ENCODE measurements at places on chromosomes 2 and 18.

DNA sequence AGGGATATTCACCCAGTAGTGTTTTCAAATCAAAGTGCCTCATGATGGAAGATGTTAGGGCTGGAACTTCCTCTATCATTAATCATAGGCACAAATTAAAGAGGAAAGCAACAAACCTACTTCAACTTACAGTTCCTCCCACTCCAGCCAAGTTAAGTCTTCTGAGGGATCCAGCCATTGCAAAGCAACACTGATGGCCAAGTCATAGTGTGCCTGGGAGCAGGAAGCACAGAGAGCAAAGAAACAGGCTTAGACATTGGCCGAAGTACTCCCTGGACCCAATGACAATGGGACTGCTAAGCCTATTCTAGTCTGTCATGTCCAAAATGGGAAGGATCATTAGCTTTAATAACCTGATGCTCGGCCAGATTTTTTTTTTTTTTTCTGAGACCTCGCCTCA lies 7.0 kb downstream of the C2orf80 start:
- DNase-seq, result no peak

DNA sequence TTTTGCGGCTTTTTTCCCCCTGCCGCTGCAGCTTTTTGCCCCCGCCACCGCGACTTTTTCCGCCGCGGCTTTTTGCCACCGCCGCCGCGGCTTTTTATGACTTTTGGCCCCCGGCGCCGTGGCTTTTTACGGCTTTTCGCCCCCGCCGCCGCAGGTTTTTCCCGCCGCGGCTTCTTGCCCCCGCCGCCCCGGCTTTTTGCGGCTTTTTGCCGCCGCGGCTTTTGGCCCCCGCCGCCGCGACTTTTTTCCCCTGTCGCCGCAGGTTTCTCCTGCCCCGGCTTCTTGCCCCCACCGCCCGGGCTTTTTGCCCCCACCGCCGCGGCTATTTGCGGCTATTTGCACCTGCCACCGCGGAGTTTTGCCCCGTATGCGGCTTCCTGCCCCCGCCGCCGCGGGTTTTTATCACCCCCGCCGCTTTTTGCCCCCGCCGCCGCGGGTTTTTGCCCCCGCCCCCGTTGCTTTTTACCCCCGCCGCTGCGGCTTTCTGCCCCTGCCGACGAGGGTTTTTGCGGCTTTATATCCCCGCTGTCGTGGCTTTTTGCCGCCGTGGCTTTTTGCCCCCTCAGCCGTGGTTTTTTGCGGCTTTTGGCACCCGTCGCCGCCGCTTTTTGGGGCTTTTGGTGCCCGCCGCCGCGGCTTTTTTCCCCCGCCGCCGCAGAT lies 2750.9 kb downstream of the RPIA start:
- DNase-seq, result no peak

DNA sequence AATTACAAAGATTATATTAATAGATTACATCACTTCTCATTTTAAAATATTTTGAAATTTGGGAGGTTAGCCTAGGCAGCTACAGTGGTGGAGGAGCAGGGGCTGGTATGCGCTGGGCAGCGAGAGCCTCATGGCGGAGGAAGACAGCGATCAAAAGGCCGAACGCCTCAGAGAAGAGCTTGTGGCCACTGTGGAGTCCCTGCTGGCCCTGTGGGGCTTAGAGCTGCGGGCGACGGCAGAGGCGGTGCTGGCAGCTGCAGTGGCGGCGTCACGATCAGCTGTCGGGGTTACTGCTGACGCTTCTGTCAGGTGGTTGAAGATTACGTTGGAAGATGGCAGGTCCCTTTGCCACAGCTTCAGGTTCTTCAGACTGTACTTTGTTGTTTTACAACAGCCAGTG lies 87.4 kb downstream of the ROCK2 start:
- no peak for DNase-seq

- no peak for DNase-seq
Measured at GRCh38 chr2:37376421-37377186, 32.2 kb downstream of the QPCT start.

- no peak for DNase-seq
Measured at GRCh38 chr18:59833785-59834184, 66.0 kb upstream of the PMAIP1 start.

DNA sequence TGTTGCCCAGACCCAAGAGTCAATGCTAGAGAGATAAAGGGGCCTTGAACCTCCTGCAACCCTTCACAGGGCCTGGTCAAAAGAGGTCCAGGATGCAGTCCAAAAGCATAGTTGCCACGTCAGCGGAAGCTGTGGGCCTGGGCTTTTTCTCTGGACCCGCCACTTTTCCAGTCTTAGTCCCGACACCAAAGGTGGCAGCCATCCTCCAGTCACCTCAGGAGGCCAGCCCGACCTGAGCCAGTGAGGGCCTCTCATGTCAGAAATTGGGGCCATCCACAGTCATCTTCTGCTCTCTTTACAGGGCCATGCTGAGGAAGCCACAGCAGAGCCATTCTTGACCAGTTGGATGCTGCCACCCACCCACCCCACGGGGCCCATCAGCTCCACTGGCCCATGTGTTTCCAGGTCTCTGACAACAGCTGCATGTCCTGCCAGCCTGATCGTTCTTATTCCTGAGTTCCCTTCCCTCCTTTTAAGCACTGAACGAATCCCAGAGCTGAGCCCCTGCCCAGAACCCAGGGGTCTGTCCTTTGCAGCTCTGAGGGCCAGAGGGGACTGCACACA lies 34.1 kb upstream of the KLHL29 start:
- DNase-seq, result no peak

GRCh38 chr2:102122909-102123308 lies 19.6 kb upstream of the IL1R1 start:
- DNase-seq, result no peak

GRCh38 chr18:44943311-44943881 lies 262.7 kb downstream of the SETBP1 start:
- no peak for DNase-seq

- DNase-seq, result no peak
Measured at GRCh38 chr2:163595028-163595427, 140.8 kb downstream of the FIGN start.

GRCh38 chr2:289362-290089 lies 1.6 kb upstream of the ALKAL2 start:
- DNase-seq, result no peak

DNA sequence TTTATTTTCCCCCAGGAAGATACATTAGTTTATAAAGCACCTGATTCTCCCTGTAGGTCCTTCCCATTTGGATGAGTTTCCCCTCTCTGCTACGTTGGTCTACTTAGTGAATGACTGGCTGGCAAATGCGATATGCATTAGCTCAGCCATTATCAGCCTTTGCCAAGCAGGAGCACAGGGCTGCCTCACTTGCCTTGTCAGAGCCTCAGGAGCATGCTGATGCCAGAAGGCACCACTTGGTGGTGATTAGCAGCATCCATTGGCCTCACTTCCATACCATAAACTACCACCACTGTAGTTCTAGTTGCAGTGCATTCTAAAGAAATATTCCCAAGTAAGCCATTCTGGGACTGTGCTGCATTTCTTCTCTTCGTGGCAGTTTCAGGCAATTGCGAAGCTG lies 442.8 kb upstream of the CHST9 start:
- DNase-seq, result no peak

DNA sequence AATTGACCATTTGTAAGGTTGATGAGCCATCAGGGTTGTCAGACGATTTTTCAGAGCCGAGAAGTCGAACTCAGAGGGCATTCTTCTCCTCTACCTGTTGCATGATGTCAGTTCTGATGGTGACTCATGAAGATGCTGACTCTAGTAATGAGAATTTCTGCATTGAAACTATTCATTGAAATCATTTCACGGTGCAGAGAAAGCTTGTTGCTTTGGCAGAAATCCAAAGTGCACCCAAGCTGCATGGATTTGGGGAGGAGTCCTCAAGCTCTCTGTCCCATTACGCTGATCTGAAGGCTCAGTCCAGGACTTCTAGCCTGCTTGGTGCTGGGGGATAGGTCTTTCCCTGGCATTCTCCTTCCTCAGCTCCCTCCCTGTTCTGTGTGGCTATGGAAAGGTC lies 125.7 kb upstream of the PXDN start:
- no peak for DNase-seq

DNA sequence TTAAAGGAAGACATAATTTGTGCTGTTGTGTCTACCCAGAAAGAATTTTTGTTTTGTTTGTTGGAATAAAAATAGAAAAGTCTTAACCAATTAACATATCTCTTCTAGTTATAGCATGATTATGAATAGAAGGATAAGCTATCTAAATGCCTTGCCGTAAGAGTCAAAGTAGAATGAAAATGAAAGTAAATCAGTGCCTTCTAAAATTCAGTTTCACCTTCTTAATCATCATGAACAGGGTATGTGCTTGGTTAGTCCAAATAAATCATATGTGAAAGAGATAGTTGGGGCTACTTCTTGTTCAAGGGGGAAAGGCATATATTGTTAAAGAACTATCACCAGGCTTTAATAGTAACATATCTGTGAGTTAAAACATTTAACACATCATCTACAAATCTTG lies 91.5 kb downstream of the GULP1 start:
- DNase-seq, result no peak

DNA sequence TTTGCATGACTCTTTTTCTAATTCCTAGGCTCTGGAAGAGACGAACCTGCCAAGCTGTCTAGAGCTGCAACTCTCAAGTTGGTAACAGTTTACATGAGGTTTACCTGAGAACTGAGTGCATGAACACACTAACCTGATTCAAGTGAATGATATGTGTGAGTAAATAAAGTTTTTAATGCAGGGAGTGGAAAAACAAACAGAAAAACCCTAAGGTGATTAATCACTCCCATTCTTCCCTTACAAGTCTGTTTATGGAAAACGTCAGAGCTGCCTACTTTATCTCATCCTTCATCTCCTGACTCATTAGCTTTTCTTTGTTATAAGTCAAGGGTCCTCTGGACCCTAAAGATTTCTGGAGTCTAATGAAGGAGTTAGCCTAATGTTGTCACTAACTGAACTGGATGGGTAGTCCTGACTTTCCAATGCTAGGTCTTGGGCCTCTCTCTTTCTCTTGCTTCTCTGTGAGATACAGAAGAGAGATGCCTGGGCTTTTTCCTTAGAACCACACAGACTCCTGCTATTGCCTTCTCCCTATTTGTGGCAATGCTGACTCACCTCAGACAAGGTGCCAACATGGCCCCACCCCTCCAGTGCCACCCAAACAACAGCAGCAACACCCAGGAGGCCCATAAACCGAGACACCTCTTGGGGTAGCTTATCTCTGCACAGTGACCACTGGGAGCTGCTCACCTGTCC lies 952.4 kb downstream of the EPHA4 start:
- no peak for DNase-seq

- DNase-seq, result no peak
Measured at GRCh38 chr2:31232586-31232985, 1.4 kb upstream of the EHD3 start.

DNA sequence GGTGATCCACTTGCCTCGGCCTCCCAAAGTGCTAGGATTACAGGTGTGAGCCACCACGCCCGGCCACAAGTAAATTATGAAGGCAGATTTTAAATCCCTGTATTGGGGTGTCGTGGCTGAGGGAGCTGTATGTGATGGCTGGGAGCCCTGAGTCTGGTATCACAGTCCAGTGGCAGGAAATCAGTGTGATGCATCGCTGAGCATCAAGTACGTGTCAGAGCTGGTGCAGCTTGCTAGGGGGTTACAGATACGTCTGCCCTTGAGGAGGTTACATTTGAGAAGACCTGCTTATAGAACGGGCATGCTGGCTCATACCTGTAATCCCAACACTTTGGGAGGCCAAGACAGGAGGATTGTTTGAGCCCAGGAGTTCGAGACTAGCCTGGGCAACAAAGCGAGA lies 4.3 kb downstream of the ENOSF1 start:
- no peak for DNase-seq

DNA sequence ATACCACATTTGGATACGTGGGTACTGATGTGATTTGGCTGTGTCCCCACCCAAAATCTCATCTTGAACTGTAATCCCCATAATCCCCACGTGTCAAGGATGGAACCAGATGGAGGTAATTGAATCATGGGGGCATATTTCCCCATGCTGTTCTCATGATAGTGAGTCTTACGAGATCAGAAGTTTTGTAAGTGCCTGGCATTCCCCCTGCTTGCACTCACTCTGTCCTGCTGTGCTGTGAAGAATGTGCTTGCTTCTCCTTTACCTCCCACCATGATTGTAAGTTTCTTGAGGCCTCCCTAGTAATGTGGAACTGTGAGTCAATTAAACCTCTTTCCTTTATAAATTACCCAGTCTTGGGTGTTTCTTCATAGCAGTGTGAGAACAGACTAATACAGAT lies 70.3 kb downstream of the CHST9 start:
- DNase-seq, result no peak

- DNase-seq, result no peak
Measured at GRCh38 chr2:136251197-136251884, 133.4 kb upstream of the CXCR4 start.

DNA sequence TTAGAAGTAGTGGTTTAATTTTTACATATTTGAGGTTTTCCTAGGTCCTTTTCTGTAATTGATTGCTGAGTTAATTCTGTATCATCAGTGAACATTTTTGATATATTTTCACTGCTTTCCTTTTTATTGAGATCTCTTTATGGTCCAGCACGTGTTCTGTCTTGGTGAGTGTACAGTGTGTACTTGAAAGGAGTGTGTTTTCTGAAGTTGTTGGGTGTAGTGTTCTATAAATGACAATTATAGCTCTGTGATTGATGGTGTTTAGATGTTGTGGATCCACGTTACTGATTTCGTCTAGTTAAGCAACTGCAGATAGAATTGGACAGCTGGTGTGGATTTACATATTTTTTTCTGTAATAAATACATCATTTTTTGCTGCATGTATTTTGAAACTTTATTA lies 32.7 kb downstream of the AGFG1 start:
- no peak for DNase-seq

DNA sequence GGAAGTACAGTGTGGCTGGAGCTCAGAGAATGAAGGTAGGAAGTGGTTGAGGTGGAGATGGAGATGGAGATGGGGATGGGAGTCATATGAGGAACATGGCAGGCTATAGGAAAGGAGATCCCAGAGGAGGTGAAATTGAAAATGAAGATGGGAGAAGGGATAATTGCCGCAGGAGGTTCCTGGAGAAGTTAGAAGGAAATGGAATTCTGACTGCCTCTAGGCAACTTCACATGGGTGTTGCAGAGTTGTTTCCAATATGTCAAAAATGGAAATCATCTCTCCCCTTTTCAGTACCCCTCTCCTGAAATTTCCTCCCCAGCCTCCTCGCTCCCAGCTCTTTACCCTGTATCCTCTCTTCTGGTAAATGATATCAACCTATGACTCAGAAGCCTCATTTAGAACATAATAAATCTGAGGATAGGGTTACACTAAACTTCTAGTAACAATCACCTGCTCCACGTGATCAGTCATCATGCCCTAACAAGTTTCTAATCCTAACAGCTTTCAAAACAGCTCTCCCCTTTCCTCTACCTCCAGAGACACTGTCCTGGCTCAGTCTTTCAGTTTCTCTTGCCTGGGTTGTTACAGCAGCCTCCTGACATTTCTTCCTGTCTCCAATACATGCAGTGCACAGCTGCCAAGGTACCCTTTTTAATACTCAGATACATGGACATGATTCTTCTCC lies 201.9 kb upstream of the RBMS1 start:
- DNase-seq, result peak; percentile 81

- DNase-seq, result no peak
Measured at GRCh38 chr2:224668123-224668909, 47.8 kb downstream of the CCDC195 start.

Measured in NCI-H2171 (cell line).